Panc1 (cell line): ENCODE measurements at places on chromosomes 6 and 20.

- DNase-seq = no peak
Observed at GRCh38 chr6:71482742-71483141, 194.1 kb downstream of the OGFRL1 start.

- no peak for DNase-seq
Observed at GRCh38 chr6:97963193-97963592, 680.2 kb upstream of the MMS22L start.

GRCh38 chr6:125658136-125658535 lies 91.3 kb upstream of the HEY2 start:
- no peak for DNase-seq

DNA sequence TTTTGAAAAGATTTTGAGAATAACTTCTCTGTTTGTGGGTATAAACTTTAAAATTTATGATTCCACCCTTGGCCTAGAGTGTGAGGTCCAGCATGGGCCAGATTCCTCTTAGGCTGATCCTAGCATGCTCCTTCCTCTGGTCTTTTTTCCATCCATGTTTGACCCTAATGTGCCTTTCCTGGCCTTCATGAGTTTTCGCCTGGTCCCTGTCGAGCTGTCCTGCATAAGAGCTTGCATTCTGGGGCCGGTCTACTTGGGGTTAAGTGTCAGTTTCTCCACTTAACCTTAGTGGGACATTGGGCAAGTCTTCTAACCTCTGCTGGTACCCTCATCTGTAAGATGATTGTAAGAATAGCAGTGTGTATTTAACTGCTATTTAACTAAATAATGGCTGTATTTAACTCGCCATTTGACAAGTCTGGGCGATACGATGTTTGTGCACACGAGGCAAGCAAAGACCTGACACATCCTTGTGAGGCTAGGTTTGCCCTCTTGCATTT lies 40.7 kb upstream of the TAGAP start:
- no peak for DNase-seq

DNA sequence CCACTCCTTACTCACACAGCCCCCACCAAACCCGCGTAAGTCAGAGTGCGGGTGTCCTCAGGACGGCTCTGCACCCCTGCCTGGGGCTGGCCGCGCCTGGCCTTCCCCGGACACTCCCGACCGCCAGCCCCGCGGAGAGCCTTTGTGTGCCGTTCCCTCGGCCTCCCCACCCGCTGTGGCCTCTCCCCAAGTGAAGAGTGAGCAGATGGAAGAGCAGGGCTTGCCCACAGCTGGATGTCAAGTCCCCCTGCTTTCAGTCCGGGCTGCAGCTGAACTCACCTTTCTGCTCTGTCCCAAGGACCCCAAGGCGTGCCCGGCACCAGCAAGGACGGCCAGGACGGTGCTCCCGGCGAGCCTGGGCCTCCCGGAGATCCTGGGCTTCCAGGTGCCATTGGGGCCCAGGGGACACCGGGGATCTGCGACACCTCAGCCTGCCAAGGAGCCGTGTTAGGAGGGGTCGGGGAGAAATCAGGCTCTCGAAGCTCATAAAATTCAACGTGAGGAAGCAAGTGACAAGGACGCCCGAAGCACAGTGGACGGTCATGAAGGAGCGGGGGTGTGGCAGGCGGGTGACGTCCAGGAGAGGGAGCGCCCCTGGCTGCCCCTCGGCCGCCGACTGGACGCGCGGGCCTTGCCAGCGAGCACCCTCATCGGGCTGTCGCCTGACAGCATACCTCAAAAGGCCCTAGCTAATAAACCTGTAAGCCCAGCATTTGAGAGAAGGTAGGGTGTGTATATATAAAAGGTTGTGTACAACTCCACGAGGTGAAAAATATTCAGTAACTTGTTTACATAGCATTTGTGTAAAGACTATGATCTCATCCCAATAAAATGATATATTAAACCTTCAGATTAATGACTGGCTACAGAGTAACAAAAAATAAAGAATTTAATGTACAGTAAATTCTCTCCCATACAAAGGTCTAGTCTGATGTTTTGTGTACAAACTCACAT lies 21.1 kb downstream of the TCFL5 start:
- no peak for DNase-seq

- no peak for DNase-seq
Observed at GRCh38 chr6:145652572-145652971, 82.7 kb downstream of the EPM2A start.

DNA sequence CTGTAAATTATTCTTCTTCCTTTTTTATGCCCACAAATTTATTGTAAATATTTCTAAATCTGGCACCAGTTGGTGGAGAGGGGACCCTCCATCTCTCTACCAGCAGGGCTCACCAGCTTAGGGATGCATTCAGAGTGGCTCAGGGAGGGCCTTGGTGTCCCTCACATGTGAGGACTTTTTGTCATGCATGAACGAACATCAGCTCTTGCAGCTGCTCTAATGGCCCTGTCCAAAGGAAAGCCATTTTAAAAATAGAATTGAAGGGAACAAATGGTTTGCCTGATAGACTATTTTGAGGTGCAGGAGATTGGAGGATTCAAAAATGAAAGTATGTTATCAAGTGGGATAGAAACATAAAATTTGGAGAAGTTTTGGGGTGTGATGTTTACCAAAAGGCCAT lies 37.5 kb upstream of the KLHL31 start:
- DNase-seq = no peak

DNA sequence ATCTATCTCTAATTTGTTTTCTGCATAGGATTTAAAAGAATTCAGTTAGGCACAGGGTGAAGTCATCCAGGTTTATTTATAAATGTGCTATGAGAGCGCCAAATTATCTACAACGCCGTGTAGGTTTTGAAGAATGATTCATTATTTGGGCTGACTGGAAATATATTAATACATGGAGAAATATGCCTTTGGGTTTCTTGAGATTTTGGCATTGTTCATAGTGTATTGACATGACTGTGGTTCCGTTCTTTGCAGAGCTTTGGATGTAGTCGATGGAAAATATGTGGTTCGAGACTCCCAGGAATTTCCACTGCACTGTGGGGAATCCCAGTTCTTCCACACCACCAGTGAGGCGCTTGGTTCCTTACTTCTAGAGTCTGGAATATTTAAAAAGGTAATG lies 90.9 kb downstream of the CRYBG1 start:
- no peak for DNase-seq

GRCh38 chr6:142943711-142944123 lies 1.3 kb downstream of the HIVEP2 start:
- no peak for DNase-seq

DNA sequence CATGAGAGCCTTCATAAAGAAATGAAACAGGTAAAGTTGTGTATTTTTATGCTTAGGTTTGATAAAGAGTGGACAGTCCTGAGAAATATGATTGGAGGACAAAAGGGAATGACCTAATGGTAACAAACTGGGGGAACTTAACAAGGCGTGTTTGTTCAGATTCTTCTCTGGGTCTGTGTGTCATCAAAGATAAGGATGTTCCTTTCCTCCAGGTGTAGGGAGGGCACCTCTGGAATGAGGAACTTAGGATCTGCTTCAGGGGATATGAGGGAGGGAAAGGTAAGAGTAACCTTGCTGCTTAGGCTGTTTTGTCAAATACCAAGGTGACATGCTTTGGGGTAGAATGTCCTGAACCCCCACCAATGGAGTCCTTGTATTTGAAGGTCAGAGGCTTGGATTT lies 291.9 kb downstream of the KCNQ5 start:
- DNase-seq = no peak

DNA sequence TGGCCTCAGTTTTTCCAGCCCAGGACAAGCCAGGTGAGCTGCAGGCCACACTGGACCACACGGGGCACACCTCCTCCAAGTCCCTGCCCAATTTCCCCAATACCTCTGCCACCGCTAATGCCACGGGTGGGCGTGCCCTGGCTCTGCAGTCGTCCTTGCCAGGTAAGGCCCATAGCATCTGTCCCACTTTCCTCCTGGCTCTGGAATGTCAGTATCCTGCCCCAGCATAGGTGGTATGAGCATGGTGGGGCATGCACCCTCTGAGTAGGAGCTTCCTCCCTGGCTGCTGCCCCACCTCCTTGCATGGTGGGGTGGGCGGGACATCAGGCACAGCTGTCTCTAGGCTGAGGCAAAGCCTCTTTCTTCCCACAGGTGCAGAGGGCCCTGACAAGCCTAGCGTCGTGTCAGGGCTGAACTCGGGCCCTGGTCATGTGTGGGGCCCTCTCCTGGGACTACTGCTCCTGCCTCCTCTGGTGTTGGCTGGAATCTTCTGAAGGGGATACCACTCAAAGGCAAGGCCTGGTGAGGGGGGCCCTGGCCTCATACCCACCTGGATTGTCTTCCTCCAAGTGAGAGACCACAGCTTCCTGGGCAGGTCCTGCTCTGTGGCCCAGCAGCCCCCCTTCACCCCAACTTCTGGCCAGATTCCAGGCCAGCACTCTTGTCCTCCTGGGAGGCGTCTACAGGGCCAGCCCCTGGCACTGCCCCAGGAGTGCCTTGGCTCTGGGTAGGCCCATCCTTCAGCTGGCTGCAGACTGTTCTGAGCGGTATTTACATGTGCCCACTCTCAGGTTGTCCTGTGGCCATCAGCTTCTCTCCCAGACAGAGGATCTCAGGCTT lies 9.1 kb downstream of the PI16 start:
- no peak for DNase-seq

- no peak for DNase-seq
Observed at GRCh38 chr20:12321736-12322135, 404.0 kb downstream of the BTBD3 start.

DNA sequence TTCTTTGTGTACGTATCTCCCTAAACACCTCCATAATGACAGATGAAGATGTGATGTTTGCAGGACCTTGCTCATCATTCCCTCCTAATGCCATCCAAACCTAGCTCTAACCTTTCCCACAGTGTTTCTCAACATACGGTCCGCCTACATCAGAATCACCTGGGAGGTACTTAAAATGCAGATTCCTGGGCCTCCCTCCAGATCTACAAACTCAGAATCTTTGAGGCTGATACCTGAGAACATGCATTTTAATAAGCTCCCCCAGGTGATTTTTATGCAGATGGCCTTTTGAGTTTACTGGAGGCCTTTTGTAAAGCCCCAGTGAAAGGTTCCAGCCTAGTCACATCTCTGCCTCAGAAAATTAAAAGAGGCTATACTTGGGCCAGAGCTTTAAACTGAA lies 40.5 kb downstream of the METTL24 start:
- no peak for DNase-seq

GRCh38 chr6:12148841-12149240 lies 136.7 kb downstream of the HIVEP1 start:
- DNase-seq = no peak

GRCh38 chr6:17457956-17458355 lies 64.6 kb downstream of the CAP2 start:
- no peak for DNase-seq

DNA sequence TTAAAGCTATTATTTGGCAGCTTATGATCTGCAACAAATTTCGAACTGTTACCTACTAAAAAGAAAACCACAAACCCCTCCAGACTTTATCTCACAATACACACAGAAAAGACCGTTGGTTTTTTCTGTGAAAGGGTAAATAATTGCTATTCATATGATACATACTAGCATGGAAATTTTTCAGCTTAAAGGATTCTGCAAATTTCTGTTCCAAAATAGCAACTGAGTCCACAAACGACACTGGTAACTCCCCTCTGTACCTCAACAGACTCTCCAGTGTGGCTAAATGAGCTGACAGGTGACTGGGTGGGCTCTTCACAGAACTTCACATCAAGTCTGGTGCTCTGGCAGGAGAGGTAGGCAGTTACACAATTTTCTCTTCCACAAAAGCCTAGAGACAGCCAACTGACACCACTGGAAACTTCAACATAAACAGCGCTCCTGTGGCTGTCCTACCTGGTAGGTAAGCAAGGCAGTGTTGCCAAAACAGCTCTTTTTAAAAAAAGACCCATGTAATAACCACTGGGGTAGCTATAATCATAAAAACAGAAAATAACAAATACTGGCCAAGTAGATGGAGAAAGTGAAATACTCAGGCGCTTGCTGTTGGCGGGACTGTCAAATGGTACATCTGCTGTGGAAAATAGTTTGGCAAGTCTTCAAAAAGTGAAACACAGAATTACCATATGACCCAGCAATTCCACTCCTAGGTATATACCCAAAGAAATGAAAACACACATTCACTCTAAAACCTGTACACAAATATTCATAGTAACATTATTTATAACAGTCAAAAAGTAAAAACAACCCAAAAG lies 37.8 kb downstream of the ELOVL5 start:
- DNase-seq = no peak

- no peak for DNase-seq
Observed at GRCh38 chr6:40338306-40338705, 248.9 kb downstream of the LRFN2 start.

DNA sequence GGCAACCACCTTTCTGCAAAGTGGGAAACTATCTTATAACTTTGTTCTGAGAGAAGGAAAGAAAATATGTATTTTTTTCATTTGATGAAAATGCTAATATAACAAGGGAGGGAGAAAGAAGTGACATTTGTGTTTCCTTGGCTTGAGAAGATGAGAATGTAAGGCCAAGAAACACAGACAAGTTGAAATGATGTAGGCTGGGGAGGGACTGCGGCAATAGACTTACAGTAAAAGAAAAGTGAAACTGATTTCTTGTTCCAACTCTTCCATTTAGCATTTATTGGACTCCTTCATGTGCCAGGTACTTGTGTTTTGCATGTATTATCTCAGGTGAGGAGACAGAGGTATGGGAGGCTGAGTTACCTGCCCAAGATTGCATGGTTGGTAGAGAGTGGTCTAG lies 130.9 kb downstream of the CARMIL1 start:
- no peak for DNase-seq

- DNase-seq = no peak
Observed at GRCh38 chr6:89433252-89434149, 549 bp downstream of the ANKRD6 start.

GRCh38 chr6:141359953-141360352 lies 772.8 kb upstream of the GJE1 start:
- no peak for DNase-seq

GRCh38 chr6:128252341-128253176 lies 267.8 kb downstream of the PTPRK start:
- no peak for DNase-seq

GRCh38 chr20:32623667-32624157 lies 38.6 kb upstream of the NOL4L start:
- DNase-seq = no peak

- no peak for DNase-seq
Observed at GRCh38 chr6:169880516-169880915, 129.1 kb downstream of the ERMARD start.

DNA sequence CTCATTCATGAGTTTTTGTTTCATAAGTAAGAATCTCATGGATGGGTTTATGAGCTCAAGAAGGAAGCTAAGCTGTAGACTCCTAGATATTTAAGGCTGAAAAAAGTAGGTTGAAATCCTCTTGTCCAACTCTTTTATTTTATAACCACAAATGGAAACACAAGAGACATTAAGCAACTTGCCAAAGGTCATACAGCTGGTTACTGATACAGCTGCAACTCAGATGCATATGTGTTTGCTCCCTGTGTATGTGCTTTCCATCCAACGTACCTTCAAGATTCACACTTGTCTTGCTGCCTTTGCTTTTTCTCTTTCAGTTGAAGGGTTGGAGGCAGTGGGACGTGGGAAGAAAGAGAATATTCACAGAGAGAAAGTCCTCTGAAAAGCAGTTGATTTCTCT lies 153.5 kb upstream of the STMND1 start:
- DNase-seq = no peak

- DNase-seq = no peak
Observed at GRCh38 chr20:57625181-57625958, 5.1 kb upstream of the ZBP1 start.

GRCh38 chr6:89217299-89217910 lies at the start of gene GABRR1:
TSS of gene GABRR1 (minus strand) at chr6:89217358. CDS start at chr6:89217322, 36 bp downstream.
- no peak for DNase-seq
